ENCODE measurements at places on chromosomes 12 and 14.

DNA sequence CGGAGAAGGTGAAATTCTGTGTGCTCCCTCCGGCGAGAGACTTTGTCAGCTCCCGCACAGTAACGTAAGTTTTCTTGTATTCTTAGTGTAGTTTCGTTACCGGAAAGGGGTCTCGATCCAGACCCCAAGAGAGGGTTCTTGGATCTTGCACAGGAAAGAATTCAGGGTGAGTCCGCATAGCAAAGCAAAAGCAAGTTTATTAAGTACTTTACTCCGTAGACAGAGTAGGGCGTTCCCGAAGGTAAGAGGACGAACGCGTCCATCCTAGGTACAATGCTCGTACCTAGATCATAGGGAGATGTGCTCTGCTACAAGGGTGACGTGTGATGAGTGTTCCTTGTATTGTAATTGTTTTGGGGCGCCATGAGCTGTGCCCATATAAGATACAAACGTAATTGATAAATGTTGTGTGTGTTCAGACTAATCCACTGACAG is 293 bp downstream of the IFI27L1 start:
- no peak for DNase-seq

DNA sequence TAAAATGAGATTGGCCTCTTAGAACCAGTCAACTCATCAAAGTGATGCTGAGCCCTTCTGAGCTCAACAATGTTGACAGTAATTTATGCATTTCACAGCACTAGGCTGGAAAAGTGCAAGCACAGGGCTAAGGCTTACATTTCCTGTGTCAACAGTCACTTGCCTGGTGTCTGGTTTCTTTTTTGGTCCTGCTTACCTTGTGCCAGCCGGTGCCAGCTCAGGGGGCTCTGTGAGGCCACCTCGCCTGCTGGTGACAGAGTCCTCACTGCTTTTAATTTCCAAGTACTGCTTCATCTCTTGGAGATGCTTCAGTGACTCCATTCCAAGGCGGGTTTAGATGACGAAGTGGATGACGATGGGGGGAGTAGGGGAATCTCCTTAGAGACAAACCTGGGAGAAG is 53.1 kb upstream of the KCNA1 start:
- DNase-seq = no peak

DNA sequence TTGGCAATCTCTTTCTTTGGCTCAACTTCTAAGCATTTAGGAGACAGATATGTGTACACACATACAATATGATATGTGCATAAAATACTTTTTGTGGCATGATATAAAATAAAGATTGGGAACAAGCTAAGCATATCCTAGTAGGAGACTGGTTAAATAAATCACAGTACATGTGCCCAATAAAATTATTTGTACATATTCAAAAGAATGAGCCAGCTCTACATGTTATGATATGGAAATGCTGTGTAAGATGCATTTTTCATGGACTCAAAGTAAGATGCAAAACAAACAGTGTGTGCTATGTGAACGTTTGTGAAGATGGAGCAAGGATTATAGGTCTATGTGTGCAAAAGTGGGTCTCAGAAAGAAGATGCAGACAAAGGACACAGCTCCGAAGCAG is 311.4 kb downstream of the TMEM132D start:
- no peak for DNase-seq

- DNase-seq = peak; percentile 54
These were observed at the start of gene DTX1 for GRCh38 chr12:113056631-113057488. Gene DTX1 (plus strand): TSS chr12:113056730. CDS start chr12:113058193, 1,463 bp downstream.

GRCh38 chr12:100688451-100688864 is 106.1 kb upstream of the ANO4 start:
- DNase-seq = no peak

DNA sequence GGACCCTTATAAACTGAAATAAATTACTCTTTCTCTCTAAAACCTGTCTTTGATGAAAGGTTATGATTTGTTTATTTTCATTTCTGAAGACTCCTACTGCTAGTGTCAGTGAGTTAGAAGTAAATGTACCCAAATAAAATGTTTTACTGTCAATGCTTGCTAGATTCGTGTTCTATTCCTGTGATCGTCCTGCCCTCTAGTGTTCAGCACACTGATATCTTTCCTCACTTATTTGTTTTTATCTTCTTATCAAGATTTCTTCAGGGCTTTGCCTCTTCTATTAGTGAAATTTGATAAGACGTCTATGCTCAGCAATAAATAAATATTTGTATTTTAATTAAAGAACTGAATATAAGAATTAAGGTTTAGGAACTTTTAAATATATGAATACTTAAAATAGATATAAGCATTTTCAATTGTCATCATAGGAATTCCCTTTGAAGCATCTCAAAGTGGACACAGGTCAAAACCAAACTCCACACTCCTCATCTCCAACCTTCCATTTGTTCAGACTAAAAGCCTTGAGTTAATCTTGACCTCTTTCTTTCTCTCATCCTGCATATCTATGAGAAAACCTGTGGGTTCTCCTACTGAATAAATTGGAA is 75.8 kb downstream of the C12orf50 start:
- no peak for DNase-seq

- no peak for DNase-seq
These were observed 444.8 kb downstream of the ATP23 start for GRCh38 chr12:58386136-58386535.

All from activated CD4-positive, alpha-beta memory T cell treated with anti-CD3 and anti-CD28 coated beads for 36 hours (primary cell).